ENCODE measurements at places on chromosomes 2 and 18.

DNA sequence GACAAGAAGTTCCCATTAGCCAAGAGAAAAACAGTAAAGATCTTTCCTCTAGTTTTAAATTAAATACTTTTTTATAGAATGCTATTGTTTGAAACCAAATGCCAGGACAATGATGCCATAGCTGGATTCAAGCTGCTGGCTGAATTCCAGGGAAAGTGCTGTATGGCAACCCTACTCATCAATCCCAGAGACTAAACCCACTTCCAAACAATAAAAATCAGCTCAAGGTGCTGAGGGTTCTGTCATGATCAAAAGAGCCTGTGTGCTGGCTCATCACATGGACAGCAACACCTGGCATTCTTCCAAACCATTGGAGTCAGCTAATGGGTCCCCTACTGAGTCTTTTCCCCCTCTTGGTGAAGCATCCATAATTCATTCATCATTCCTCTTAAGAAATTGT lies 53.7 kb upstream of the PARD3B start:
- DNase-seq: no peak

- no peak for DNase-seq
Measured at GRCh38 chr2:187976986-187977333, 314.7 kb upstream of the GULP1 start.

GRCh38 chr2:68115965-68116364 lies 41.7 kb upstream of the PNO1 start:
- DNase-seq: no peak

DNA sequence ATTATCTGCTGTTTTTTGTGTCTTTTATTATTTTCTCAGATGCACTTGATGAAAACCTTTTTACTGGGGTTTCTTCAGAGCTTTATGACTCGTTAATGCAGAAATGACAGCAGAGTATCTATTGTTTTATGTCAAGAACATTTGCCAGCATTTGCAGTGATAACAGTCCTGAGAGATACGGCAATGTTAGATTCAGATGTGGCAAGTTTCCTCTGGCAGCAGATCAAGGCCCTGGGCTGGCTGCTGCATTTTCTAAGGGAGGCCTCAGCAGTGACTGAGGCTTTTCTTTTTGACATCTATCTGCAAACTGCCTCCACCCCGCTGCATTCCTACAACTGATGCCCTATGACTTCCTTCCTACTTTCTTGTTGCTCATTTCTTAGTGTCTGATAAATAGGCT lies 40.2 kb downstream of the EFEMP1 start:
- no peak for DNase-seq

- no peak for DNase-seq
Measured at GRCh38 chr2:41597680-41598079, 450.1 kb upstream of the PKDCC start.

DNA sequence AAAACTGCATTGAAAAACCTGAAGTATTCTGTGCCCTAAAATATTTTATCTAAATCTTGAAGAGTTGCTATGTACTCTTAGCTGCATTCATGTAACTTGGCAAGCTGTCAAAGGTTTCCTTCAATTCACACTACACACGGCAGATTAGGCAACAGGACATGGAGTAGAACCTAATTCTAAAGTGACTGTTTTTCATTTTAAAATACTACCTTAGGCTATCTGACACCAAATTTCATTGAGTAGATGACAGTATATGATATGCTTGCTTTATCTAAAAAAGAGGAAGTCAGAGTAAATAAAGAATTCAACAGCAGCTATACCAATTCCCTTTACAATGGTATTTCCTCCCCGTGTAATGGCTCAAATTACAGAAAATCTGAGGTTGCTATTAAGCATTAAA lies 45.4 kb downstream of the EXOC6B start:
- DNase-seq: no peak

GRCh38 chr2:239616729-239617128 lies 215.9 kb upstream of the HDAC4 start:
- DNase-seq: no peak

DNA sequence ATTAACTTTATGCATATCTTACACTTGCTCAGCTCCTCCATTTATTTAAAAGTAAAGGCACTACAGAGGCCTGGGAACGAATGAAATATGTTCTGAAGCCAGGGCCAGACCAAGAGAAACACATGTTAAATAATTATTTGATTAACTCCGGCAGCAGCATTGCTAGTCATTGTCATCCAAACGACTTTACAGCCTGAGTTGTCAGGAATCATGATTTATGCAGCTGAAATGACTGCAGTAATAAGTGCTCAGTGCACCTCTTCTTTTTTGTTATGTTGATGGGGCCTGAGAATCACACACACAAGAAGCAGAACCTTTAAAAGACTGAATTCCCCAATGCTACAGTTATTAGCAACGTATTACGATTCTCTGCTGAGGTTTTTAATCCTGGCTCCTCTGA lies 58.9 kb downstream of the EPHA4 start:
- no peak for DNase-seq

DNA sequence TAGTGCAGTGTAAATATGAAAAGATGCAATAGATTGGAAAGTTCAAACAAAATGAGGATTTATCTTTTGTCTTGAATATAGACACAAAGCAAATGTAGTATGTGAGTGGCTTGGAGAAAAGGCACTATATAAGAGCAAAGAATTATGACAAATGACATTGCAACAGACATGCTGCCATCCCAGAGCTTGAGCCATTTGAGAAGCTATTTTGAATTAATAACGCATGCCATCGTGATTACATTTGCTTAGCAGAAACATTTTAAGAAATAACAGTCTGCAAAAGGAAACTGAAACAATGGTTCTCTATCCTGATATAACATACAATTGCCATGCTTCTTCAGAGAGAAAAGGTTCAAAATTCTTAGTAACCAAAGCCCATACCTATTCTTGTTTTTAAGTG lies 677.1 kb downstream of the ZEB2 start:
- no peak for DNase-seq

- no peak for DNase-seq
Measured at GRCh38 chr2:43576981-43577892, 18.6 kb downstream of the THADA start.

GRCh38 chr2:70784320-70784719 lies 6.1 kb downstream of the FIGLA start:
- no peak for DNase-seq

GRCh38 chr18:48693625-48694262 lies 154.9 kb downstream of the CTIF start:
- no peak for DNase-seq

DNA sequence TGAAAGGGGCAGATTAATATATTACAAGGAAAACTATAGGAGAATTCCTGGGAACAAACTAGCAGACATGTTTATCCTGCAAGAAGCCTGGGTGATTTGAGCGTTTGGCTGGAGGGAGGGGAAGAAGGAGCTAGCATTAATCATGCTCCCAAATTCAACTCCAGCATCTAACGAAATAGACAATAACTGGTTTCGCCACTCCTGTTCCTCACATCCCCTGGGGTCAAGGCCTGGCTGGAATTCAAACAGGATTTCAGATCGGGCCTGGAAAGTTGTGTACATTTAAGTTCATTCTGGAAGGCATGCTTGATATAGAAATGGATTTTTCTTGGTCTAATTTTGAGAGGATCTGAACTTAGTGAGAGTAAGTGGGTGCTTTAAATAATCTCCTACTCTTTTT lies 126.1 kb upstream of the CTAGE1 start:
- no peak for DNase-seq

- DNase-seq: no peak
Measured at GRCh38 chr2:181642086-181642485, 14.8 kb downstream of the CERKL start.

- no peak for DNase-seq
Measured at GRCh38 chr18:69397096-69397495, 3.6 kb upstream of the DOK6 start.

DNA sequence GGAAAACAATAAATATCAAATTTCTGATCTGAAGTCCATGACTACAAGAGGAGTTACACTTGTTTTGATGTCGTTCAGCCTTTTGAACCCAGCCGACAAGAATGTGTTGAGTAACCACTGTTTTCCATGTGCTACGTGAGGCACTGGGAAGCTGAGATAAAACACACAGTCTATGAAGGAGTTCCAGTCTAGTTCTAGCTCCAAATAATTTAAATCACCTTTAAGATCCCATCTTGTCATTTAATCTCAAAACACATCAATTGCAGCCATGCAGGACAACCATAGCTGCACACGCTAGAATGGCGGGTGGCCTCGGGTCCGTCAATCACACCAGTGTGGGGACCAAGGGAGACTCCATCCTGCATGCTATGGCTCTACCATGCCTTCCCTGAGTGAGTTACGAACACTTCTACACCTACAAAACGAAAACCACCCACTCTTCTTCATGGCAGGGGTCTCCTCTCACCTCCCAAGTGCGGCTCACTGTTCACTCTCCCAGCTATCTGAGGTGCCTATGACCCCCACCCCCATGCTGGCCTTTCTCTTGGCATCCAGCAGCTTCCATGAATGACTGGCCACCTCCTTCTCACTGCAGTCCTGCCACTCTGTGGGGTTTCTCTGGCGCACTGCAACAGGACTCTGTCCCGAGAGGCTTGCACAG lies 3.8 kb downstream of the FHL2 start:
- no peak for DNase-seq

DNA sequence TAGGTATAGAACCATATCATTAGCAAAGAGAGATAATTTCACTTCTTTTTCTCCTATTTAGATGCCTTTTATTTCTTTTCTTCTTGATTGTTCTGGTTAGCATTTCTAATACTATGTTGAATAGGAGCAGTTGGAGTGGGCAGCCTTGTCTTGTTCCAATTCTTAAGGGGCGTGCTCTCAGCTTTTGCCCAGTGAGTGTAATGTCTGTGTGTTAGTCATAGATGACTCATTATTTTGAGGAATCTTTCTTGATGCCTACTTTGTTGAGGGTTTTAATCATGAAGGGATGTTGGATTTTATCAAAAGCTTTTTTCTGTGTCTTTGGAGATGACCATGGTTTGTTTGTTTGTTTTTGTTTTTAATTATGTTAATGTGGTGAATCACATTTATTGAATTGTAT lies 1453.1 kb upstream of the SLC39A10 start:
- no peak for DNase-seq
